ENCODE measurements at places on chromosomes 5 and 9.

GRCh38 chr9:135067096-135067710 lies 20.3 kb upstream of the OLFM1 start:
- no peak for DNase-seq

GRCh38 chr9:14780251-14780650 lies 57.7 kb upstream of the CER1 start:
- DNase-seq, result no peak

GRCh38 chr9:133880851-133881661 lies 111.1 kb downstream of the VAV2 start:
- DNase-seq, result no peak

DNA sequence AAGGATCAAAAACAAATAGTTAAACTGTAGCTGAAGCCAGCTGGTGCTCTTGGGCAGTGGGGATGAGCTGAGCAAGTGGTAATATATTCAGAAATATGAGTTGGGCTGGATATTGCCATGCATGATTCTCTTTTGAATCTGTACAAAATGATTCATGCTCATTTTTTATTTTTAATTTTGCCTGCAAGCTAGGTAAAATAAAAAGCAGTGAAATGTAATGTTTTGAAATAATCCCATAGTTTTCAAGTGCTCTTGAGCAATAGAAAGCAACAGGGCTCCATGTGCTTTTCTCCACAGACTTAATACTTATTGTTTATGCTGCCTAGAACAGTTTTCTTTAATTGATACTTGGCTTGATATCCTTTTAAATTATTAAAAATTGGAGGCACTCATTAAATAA lies 489.3 kb downstream of the TLE4 start:
- no peak for DNase-seq

GRCh38 chr5:134647750-134648424 lies 698 bp upstream of the SEC24A start:
- no peak for DNase-seq

DNA sequence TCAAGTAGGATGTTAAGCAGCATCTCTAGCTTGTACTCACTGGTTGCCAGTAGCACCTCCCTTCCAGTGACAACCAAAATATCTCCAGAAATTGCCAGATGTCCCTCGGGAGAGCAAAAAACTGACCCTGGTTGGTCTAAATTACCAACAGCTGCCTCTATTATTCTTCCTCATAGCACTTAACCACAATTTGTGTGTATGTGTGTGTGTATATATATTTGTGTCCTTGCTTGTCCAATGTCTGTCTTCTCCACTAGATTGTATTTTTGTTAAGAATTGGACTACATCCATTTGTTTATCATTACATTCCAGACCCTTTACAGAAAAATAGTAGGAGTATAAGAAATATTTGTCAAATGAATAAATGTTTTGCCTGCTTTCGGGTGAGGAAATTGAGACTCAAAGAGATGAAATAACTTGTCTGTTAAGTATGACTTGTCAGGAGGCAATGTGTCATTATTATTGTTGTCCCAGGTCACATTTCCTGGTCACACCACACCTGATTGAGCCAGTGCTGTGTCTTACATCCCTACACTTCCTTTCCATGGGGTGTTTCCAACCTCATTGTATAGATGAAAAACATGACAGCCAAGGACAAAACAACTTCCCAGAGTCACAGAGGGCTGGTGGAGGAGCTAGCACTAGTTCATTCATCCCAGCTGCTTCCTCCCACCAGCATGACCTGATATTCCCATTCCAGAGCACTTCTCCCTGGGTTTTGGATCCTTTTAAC lies 11.4 kb upstream of the GRPEL2 start:
- DNase-seq, result no peak

- DNase-seq, result no peak
These were observed 115.2 kb upstream of the WWC1 start for GRCh38 chr5:168176251-168176650.

GRCh38 chr5:82593481-82593880 lies 315.3 kb upstream of the RPS23 start:
- no peak for DNase-seq
